ENCODE measurements at places on chromosomes 6 and 20. TPM values are rescaled to one million over a fixed set of nuclear protein-coding genes. Genes with fewer than 3 reads are reported as not detected.

DNA sequence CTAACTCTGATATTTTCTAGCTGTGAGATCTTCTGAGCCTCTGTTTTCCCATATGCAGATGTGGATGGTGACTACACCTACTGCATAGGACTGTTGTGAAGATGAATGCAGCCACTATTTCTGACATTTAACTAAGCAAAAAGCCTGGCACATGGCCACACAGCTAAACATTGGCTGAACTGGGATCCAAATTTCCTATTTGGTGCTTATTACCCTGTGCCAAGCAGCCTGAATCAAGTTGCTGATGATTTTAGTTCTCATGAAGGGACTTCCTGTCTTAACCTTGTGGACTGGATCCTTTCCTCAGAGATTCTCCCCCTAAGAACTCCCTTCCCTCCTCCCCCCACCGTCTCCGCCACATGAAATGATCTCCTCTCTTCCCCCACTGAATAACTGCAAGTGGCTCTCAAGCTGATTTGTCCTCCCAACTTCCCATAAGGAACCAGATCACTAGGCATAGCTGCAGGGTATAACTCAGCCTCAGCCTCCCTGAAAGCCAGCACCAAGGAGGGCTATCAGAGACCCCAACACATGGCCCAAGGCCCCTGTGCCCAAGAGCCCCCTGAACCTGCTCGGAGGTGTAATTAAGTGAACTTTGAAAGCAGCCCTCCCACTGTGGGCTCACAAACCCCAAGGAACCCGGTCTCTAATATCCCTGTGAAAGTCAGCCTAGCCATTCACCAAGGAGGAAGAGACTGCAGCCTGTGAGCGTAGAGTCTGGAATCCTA lies 55.7 kb downstream of the MAFB start:
- peak; percentile 70 for DNase-seq
- H3K4me1 ChIP-seq: peaks cover 14% of the 10 kb centered on the region
- no peaks in the 10 kb centered on the region for H3K36me3 ChIP-seq
- no peak overlapping the region for H3K4me3 ChIP-seq

GRCh38 chr6:43716099-43716498 lies 28.5 kb upstream of the MRPS18A start:
- no peak for DNase-seq
- no peaks in the 10 kb centered on the region for H3K27me3 ChIP-seq
- H3K27ac ChIP-seq: peak overlapping the region; percentile 65

DNA sequence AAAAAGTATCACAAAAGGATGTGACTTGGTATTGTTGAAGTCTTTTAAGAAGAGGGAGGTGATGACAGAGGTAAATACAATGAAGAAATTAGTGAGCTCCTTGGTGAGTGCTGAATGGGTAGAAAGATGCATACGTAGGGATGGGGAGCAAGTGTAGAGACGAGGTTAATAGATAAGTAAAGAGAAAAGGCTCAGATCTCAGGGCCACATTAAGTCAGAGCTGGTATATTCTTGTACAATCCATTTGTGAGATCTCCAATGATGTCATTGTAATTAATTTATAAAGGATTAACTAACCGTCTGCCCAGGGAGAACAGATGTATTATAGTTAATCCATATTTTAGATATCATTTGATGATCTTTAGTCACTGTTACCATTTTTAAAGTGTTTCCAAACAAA lies 43.4 kb downstream of the SMPDL3A start:
- H3K36me3 ChIP-seq: no peaks in the 10 kb centered on the region
- H3K4me1 ChIP-seq: no peaks in the 10 kb centered on the region
- DNase-seq: no peak
- H3K4me3 ChIP-seq: no peak overlapping the region
- no peak overlapping the region for H3K27ac ChIP-seq
- no peaks in the 10 kb centered on the region for H3K27me3 ChIP-seq

SSTR4 gene
- not detected for total RNA-seq

NKX2-2 gene
- total RNA-seq: not detected

- no peak overlapping the region for H3K4me3 ChIP-seq
- no peak overlapping the region for H3K27ac ChIP-seq
- DNase-seq: no peak
- no peaks in the 10 kb centered on the region for H3K4me1 ChIP-seq
- no peaks in the 10 kb centered on the region for H3K36me3 ChIP-seq
These were observed 16.9 kb downstream of the LBP start for GRCh38 chr20:38363004-38363747.

PIGT gene
- 64.4 TPM for total RNA-seq

GRCh38 chr6:146968041-146968760 lies 236.0 kb upstream of the STXBP5 start:
- no peak overlapping the region for H3K27ac ChIP-seq
- no peak for DNase-seq
- H3K36me3 ChIP-seq: no peaks in the 10 kb centered on the region

All from esophagus muscularis mucosa (tissue), 4 donors.